ENCODE measurements at places on chromosomes 4 and X.

GRCh38 chr4:78665216-78665770 is 110.9 kb upstream of the BMP2K start:
- no peak for DNase-seq

DNA sequence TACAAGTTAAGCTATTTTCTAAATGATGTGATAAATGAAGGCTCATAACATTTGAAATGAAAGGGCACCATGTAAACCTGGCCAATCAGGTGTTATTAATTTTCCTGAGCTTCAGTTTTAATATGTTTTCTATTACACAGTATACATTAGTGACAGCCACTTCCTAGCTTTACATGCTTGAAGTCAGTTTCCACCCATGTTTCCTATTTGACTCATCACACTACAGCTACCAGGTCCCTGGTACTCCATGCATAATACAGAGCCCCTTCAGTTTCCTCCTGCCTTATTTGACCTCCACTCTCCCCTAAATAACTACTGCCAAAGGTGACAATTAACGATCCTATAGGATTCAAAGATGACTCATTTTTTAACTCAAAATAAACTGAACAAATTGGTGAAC is 18.3 kb downstream of the ZNF518B start:
- DNase-seq = no peak

DNA sequence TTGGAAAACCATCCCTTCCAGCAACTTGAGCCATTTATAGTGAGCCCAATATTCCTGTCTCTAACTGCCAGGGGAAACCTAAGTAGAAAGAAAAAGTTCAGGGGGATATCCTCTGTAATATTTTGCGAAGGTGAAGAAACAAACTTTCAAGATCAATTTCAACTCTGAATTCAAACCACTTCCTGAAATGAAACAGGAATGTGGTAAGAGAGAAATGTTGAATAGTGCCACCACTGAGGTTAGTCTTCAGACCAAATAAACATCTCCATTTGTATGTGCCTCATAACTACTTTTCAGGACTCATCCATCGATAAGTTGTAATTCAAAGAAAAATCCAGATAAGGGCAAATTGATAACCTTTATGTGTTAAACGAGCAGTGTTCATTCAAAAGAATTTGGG is 128.7 kb downstream of the GABRB1 start:
- DNase-seq = no peak

DNA sequence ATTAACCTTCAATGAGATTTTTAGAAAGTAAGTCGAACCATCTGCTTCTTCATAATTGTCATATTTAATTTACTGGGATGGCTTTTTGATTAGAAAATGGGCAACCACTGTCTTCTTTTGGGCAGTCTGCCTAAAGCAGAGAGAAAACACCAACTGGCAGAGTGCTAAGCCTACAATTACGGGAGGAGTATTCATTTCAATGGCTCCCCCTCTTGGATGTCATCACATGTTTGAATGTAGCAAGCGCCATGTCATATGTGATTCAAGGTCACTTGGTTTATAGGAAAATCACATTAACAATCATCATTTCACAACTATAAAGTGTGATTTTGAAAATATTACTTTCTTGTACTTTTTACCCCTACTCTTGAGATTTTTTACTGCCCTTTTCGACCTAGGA is 261.9 kb downstream of the FRMPD4 start:
- no peak for DNase-seq

DNA sequence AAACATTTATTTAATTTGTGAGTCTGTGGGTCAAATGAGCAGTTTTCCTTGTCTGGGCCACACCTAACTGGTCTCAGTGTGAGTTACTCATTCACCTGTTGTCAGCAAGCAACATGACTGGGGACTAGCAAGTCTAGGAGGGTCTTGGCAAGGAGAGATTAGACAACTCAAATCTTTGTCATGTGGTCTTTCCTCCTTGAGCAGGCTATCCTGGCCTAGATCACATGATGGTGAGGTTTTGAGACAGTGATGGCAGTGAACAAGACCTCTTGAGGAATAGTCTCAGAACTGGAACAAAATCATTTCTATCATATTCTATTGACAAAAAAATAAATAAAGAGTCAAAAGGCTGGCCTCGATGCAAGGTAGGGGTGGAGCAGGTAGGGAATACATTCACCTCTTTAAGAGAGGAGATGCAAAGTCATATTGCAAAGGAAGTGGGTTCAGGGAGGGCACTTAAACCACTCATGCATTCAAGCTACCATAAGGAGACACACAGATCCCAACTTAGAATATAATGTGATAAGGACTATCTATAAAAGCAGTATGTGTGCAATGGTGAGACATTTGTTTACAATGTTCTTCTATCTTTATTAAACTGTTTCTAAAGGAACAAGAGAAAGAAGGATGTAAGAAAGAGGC is 135.7 kb downstream of the ZNF330 start:
- no peak for DNase-seq
